ENCODE measurements at places on chromosomes 7 and 10.

DNA sequence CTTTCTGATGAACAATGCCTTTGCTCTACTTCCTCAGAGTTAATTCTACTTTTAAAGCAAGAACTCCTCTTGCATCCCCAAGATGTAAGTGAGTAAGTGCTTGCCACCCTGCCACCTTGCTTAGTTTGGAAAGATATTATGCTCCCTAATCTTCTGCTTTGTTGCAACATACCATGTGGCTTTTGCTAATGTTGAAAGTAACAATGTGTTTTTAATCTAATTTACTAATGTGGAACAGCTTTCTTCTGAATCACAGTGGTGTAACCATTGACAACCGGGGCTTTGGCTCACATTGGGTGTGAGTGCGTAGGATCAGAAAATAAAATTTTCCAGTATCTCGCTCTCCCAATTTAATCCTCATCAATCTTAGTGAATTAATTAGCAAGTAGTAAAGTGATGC is 254.1 kb upstream of the PTER start:
- no peak for DNase-seq

DNA sequence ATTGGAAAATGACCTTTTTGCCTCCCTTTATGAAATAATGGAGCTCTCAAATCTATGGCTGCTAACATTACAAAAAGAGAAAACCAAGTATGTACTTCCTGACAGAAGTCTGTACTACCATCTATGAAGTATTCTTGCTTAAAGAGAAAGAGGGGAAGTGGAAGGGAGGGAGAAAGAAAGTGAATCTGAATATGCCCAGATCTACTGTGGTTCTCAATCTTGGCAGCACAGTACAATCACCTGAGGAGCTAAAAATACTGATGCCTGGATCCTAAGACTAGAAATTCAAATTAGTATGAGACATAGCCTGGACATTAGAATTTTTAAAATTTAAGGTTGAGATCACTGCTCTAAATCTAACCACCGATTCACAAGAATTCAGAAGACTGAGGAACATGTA is 85.2 kb downstream of the IGF2BP3 start:
- DNase-seq, result no peak

GRCh38 chr7:77561352-77561751 is 24.3 kb downstream of the PTPN12 start:
- DNase-seq, result no peak

- DNase-seq, result no peak
Measured at GRCh38 chr10:130542761-130543160, 406.6 kb downstream of the GLRX3 start.

DNA sequence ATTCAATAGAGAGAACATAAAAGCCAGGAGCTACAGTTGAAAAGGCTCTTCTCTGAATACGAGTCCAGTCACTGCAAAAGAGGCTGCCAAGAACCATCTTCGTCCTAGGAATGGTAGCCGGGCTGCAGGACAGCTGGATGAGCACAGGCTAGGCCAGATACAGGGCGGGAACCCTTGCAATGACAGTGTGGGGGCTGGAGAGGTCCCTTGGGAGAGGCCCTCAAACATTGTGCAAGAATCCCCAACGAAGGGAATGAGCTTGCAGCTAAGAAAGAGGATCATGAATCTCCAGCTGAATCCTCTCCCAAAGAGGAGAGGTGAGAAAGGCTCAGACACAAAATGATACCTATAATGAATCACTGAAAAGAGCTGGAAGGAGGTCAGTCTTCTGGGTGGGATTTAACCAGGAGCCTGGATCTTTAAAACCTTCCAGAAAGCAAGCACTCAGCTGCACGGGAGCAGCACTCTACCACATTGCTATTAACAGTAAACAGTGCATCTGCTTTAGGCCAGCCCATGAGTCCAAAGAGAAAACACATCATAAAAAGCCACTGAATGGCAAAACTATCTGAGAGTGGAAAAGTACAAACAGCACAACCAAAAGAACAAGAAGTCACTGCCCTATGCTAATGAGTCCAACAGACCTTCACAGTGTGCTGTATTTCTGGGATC is 287.9 kb downstream of the TNS3 start:
- no peak for DNase-seq
